Stimulated activated CD4-positive, alpha-beta T cell treated with anti-CD3 and anti-CD28 coated beads, Interleukin-1b, Interleukin-23, amount 100 ng/mL, for 1 hour (primary cell): ENCODE measurements at places on chromosomes 12 and 14.

DNA sequence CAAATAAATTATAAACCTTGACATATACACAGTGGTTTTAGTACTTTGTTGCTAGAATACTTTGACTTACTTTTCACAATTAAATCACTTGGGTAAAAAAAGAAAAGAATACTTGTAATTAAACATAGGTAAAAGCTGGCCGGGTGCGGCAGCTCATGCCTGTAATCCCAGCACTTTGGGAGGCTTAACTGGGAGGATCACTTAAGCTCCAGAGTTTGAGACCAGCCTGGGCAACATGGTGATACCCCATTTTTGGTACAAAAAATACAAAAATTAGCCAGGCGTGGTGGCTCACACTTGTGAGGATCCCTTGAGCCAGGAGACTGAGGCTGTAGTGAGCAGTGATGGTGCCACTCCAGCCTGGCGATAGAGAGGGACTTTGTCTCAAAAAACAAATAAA lies 7.8 kb downstream of the STX2 start:
- no peak for DNase-seq

DNA sequence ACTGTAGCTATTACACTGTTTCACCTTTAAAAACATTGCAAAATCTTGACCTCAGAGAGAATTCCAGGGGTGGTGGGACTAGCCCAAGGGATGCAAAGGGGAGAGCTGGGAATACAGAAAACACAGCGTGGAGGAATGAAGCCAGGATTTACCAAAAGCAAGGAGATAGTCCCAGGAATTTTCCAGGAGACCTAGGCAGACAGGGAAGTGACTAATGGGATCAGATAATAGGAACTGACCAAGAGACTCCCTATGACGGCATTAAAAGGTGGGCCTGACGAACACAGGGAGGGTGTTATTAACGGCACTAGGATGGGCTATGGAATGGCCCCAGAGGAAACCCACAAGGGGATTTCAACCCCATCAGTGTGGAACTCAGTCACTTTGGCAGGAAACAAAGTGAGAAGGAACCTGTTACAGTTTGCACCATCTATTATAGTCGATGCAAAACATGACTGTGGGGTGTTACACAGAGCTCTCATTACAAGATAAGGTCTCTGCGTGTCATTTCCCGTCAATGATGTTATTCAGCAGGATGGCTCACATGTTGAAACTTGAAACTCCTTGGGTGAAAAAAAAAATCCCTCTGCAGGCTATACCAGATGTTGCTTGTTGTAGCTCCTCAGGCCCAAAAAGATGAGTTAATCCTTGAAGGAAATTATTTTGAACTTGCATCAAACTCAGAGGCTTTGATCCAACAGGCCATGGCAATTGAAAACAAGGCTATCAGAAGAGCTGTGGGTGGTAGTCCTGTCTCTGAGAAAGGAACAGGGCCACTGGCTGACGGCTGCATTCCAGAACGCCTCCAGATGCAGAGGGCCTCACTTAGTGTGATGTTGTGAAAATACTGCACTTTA lies 58.7 kb downstream of the DRAM1 start:
- no peak for DNase-seq

- DNase-seq, result no peak
These were observed 11.1 kb downstream of the RIN3 start for GRCh38 chr14:92524602-92525185.

GRCh38 chr14:80152166-80152565 lies 59.1 kb downstream of the DIO2 start:
- no peak for DNase-seq

- DNase-seq, result no peak
These were observed 637 bp upstream of the FOXG1 start for GRCh38 chr14:28765831-28766468.

DNA sequence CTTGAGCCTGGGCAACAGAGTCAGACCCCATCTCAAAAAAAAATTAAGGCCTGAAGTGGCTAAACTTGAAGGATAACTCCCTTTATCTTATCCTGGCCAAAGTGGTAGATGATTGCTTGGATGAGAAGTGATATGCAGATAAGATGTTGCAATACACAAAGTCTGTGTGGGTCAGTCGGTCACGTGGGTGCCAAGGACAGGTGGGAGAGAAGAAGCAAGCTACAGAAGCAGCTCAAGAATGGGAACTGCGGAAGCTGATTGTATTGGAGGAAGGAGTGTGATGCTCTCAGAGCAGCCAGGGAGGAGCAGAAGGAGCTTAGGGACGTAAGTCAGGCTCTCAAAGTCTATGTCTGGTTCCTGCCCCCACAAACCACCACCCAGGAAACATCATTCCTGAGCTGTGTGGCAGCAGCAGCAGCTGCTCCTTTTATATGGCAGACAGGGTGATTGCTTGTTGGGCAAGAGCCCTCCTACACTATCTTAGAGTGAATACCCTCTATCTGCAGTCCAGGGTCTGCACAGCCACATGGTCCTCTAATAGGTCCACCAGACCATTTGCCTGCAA lies 54.5 kb downstream of the ATP2A2 start:
- DNase-seq, result no peak

- no peak for DNase-seq
These were observed 109.5 kb downstream of the LGMN start for GRCh38 chr14:92638904-92639303.
